ENCODE measurements at places on chromosomes 4 and X.
A peak's percentile ranks its signal among the peaks of the same experiment; 100 is the strongest.

- no peak for DNase-seq
These were observed 82.6 kb downstream of the PCDH7 start for GRCh38 chr4:30802622-30803323.

DNA sequence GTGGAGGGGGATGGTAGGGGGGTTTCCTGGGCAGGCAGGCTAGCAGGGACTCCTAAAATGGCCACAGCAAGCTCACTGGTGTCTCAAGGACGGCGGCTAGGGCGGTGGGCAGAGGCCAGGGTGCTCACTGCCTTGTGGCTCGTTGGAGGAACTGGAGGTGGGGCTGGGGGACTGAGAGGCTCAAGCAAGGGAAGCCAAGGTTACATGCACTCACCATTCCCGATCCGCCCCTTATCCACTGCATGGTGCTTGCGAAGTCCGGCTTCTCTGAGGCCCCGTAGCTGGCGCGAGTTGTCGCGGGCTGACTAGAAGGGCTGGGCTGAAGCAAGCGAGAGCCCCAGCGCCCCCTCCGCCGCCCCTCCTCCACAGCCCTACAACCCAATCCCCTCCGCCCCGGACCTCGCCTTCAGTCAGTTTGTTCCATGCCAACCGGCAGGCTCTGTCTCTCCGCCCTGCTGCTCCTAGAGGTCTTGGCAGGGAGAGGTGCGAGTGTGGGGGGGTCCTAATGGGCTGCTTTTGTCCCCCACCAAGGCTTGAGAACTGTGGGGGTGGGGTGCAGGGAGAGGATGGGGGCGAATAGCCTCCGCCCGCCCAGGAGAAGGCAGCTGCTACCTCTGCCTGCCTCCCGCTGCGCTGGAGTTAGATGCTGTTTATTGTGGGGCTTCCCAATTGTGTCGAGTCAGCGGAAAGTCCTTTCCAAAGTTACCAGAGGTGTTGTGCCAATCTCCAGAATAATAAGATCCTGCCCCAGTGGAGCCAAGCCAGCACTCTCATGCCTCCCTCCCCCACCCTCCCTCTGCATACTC lies at the start of gene ARHGEF9:
Gene ARHGEF9 (minus strand): TSS at position 313 of the 806 bp plus-strand sequence. CDS start 69 bp downstream, at position 244.
- DNase-seq, result no peak

GRCh38 chr4:61182915-61183314 lies 17.2 kb upstream of the ADGRL3 start:
- no peak for DNase-seq

- no peak for DNase-seq
These were observed 293.4 kb upstream of the BOD1L1 start for GRCh38 chr4:13920901-13921300.

DNA sequence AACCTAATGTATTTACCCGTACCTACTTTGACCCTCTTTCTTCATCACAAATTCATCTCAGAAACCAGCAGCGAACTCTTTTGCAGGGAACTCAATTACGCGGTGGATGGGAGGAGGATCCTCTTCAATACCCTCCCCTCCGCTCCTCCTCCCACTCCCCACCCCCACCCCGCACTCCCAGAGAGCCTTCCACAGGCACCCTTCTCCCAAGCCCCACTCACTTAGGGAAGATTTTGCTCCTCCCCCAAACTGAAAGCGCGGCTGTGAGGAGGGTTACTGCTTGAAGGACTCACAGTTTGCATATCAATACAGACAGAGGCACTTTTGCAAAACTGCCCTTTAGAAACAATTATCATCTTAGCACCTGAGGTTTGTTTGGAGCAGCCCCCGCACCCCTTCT lies 960 bp upstream of the IL1RAPL1 start:
- DNase-seq, result no peak

- no peak for DNase-seq
These were observed 24.3 kb downstream of the RS1 start for GRCh38 chrX:18647621-18648020.

DNA sequence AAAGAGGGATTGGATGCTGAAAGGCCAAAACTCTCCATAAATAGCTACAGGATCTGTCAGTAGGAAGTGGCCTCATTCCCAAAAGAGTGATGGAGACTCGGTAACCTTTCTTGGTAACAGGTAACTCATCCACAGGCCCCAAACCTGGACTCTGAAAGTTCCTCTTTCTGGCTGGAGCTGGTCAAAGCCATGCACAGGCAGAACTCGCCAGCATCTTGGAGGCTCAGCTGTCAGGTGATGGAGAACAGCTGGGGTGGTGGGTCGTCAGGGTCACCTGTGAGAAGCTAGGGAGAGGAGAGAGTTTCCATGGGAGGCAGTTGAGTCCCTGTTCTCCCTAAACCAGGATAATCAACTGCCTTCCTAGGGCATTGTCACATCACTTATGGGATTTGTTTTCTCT lies 354.3 kb upstream of the GATB start:
- no peak for DNase-seq

- peak; percentile 72 for DNase-seq
These were observed 200.9 kb upstream of the MAB21L2 start for GRCh38 chr4:150381036-150381435.

GRCh38 chrX:47198026-47198686 lies 4.5 kb downstream of the UBA1 start:
- no peak for DNase-seq

- no peak for DNase-seq
These were observed 170.9 kb downstream of the COL25A1 start for GRCh38 chr4:109131559-109131958.

- no peak for DNase-seq
These were observed 4.9 kb downstream of the PLAC8 start for GRCh38 chr4:83109480-83110222.

GRCh38 chr4:81754169-81754568 lies 282.5 kb upstream of the RASGEF1B start:
- DNase-seq, result no peak

- no peak for DNase-seq
These were observed 149.4 kb upstream of the PSAPL1 start for GRCh38 chr4:7584098-7584497.

GRCh38 chr4:99462875-99463464 lies 27.8 kb upstream of the ADH7 start:
- no peak for DNase-seq

GRCh38 chr4:110149089-110149488 lies 49.3 kb downstream of the ELOVL6 start:
- DNase-seq, result no peak

DNA sequence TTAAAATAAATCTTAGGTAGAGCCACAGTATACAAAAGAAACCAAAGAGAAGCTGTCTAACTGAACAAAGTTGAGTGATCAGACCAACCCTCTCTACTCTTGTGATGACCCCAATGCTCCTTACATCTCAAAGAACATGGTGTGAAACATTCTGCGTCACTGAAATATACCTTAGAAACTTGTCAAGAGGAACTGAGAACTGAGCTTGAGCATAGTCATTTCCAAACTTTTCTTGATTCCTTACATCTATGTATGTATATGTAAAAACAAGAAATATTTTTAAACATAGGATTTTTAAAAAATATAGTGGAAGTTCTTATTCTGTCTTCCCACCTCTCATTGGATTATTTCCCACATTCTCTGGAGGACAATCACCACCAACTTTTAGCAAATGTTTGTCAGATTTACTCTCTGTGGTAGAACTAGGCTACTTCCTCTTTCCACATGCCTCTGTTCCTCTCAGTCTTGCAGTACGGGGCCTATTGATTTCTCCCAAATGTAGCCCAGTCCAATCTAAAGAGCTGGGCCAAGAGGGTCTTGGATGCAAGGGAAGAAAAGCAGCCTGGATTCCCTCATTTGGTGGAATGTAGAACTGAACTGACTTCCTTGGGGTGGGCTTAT lies 98.2 kb upstream of the HHIP start:
- no peak for DNase-seq

- DNase-seq, result no peak
These were observed 57.7 kb upstream of the TXK start for GRCh38 chr4:48191758-48192157.

DNA sequence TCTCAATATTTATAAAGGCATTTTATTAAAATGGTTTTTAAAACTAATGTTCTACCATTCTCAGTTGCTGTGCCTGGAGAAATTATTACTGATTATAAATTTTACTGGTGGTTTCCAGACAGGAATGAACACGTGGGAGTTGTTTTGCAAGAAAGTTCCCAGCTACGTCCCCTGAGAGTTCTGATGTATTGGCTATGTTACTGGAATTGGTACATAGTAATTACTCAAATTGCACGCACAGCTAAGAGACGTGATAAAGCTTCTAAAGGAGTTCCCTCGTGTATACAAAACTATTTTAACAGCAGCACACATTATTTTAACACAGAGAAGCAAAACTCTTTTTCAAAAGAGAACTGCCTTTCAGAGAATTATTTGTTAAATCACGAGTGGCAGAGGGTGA lies 292.2 kb downstream of the NLGN4X start:
- peak; percentile 88 for DNase-seq

DNA sequence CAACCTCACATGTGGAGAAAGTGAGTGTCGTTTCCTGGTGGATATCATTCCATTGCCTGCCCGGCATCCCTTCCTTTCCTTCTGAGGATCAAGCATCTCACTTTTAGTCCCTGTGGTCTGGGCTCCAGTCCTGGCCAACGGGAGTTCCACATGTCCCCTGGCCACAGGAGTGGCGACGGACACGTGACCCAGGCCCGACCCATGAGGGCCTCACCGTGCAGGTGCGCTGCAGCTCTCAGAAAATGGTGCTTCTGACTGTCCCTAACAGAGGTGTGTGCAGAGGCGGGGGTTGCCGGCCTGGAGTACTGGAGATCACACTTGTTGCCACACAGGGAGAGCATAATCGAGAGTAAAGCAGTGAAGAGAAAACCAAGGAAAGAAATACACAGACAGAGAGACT lies 476.9 kb upstream of the FRG1 start:
- no peak for DNase-seq

DNA sequence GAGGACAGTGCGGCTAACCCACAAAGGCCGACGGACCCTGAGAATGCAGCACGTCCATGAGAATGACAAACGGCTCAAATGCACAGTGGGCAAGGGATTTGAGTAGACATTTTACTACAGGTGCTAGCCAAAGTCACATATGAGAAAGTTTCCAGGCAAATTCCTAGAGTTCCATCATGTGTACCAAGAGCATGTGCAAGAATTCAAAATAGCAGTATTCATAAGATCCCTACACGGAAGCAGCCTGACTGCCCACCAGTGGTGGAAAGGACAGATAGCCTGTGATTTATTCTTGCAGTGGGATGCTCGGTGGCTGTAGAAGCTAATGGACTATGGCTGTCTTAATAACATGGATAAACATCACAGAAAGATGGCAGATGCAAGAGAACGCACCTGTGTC lies 68.0 kb downstream of the RGS12 start:
- no peak for DNase-seq

DNA sequence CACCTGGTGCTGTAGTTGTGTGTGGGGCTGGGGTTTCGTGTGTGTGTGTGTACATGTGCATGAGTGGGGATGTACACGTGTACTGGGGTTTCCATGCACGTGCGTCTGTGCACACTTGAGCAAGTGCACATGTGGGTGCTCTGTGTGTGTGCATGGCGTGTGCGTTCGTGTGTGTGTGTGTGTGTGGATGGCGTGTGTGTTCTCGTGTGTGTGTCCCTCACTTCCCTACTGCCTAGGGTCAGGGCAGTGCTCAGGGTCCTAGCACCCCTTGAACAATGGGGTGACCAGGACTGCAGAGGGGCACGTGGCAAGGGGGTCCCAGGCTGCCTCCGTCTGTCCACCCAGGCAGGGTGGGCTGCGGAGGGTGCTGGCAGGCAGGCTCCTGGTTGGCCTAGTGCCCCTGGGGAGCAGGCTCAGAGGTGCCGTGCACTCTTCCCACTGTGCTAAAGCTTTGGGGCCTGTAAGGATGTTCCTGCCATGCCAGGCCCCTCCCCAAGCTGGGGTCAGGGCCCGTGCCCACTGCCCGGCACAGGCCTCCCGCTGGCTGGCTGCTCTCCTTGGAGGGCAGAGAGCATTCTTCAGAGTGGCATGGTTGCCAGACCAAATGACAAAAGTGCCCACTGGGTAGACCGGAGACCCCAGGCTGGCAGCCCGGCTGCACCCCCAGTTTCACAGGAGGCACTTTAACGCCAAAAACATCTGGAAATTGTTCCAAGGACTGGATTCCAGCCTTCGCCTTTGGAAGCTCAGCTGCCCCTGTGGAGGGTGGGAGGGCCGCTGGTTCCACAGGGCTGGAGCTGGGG lies 29.1 kb downstream of the FGFRL1 start:
- no peak for DNase-seq

- no peak for DNase-seq
These were observed 543 bp downstream of the NFXL1 start for GRCh38 chr4:47913861-47914219.

GRCh38 chrX:98350940-98351339 lies 1467.2 kb downstream of the RPA4 start:
- no peak for DNase-seq

GRCh38 chrX:65751519-65751918 lies 84.1 kb downstream of the MSN start:
- no peak for DNase-seq

- DNase-seq, result no peak
These were observed 778 bp downstream of the CASP3 start for GRCh38 chr4:184648313-184649025.

GRCh38 chr4:102693262-102693850 lies 67.4 kb downstream of the MANBA start:
- DNase-seq, result no peak

DNA sequence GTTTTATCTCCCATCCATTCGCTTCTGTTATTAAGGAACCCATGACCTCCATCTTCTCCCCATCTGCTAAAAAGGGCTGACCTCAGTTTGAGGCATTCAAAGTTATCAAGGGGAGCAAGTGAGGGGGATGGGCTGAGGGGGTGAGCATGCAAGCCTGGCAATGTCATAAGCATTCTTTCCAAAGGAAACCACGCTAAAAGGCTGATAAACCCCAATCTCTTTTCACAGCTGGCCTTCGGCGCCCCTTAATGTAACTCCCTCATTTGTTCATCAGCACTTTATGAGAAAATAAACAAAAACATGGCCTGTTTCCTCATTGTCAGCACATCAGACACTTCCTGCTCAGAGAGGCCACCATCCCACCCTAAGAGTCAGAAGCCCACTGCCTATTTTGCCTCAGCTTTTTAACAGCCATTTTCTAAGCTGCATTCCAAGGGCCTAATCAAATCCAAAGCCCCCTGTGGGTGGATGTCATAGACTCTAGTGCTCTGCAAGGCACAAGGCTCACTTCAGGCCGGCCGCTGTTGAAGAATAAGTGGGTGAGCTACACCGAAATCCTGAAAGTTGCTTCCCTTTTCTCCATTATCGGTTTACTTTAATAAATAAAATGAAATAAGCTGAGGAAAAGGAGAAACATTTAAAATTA lies 92.0 kb upstream of the SRD5A3 start:
- DNase-seq, result no peak

DNA sequence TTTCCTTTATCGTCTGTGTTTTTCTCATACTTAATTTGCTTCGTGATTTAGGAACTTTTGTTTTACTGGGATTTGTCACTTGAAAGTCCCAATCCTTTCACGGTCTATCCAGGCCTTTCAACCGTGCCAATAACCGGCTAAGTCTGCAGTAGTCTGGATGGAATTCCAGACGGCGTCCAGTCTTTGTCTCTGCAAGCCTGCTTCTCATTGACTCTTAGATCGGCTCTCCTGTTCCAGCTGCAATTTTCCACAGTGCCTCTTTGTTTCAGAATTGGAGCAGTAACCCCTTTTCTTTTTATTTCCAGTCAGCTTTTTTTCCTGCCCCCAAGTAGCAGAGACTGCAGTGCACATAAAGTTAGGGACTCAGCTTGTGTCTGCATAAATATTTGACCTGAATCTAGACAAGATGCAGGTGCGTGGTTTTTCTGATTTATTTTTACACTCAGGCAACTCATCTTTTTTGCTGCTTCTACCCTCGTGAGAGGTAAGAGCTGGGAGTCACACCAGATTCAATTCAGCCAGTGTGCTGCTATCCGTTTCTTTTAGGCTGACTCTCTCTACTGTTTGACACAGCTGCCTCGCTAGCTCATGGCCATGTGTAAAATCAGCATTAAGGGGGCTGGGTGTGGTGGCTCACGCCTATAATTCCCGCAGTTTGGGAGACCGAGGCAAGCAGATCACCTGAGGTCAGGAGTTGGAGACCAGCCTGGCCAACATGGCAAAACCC lies 37.4 kb upstream of the DHRSX start:
- no peak for DNase-seq

Measured in SK-N-MC (cell line).